NCI-H2029 (cell line): ENCODE measurements at places on chromosomes 16 and 17.

DNA sequence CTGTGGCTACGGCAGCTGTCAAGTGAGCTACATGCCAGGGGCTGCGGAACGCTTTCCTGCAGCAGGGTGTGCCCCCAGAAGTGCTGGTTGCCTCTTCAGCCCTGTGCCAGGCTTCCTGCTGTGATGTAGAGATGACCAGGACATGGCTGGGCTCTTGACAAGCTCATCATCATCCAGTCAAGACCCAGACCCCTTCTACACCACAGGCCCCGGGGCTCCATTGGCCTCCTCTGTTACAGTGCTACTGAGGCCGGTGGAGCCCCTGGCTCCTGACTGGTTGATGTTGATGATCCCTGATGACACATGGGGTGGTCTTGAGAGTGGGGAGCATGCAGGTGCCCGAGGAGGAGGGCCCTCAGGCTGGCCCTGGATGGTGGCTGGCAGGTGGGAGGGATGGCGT is 50.1 kb downstream of the B9D1 start:
- no peak for DNase-seq

DNA sequence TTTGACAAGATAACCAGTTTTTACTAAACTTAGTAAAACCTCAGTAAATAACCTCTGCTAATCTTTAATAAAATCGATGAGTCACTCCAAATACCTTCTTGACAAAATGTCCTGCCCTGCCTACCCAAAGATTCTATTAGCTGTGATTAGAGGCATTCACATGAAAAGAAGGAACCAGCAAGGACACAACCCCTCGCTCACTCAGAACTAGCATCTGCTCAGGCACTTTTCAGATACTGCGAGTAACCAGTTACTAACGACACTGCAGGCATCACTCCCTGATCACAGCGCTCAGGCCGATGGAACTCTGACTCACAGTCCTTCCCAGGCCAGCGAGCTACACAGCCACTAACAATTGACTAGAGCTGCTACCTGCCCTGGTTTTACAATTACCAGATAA is 24.3 kb downstream of the PELP1 start:
- no peak for DNase-seq

- DNase-seq, result no peak
Measured at GRCh38 chr17:18070861-18071340, 16.8 kb upstream of the DRG2 start.

DNA sequence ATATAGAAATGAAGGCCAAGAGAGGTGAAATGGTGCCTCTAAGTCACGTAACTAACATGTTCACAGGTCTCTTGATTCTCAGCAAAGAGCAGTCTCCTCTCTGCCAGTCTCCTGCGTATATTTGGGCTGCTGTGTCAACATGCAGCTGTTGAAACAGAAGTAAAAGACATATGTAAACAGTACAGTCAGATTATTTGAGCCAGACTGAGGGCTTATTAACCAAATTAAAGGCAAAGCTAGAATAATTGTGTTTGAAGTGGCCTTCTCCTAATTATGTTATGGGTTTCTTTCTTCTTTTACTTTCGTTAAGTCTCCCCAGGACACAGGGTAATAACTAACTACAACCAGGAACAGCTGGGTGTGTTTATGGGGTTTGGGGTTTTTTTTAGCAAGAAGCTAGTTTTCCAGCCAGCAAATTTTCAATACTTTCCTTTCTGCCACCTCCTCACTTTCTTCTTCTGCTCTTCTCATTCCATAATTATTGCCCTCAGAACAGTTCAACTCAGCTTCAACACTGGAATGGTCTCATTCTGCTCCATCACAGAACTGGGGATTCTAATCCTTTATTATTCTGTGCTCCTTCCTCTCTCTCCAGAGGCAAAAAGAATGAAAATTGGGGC is 18.4 kb downstream of the G6PC1 start:
- peak; percentile 67 for DNase-seq

DNA sequence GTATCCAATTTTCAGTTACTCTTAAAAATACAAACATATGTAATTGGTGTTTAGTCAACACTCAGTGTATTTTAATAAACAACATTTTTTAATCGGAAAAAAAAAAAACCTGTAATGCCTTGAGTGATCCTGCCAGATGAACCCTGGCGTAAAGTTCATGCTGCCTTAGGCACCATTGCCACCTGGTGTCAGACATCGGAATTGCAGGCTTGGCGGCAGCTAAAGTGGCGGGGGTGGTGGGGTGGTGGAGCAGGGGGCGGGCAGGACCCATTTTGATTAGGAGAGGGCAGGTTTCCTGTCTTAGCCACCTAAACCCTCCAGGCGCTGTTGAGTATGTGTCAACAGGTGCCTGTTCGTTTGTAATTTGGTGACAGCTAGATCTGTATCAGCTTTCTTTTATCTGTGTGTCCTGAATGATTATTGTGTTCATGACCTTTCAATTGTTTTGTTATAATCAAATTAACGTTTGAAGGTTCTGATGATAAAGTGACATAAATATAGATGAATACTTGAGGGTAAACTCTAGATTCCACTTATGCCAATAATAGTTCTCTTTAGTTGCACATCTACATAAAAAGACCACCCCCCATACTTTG is 588.7 kb downstream of the CDH13 start:
- DNase-seq, result no peak

- DNase-seq, result no peak
Measured at GRCh38 chr17:17120701-17121100, 78.4 kb downstream of the MPRIP start.

- peak; percentile 37 for DNase-seq
Measured at GRCh38 chr17:78172249-78173051, 4.1 kb downstream of the SYNGR2 start.

- DNase-seq, result peak; percentile 39
Measured at GRCh38 chr17:79988185-79988971, 47.3 kb downstream of the TBC1D16 start.

DNA sequence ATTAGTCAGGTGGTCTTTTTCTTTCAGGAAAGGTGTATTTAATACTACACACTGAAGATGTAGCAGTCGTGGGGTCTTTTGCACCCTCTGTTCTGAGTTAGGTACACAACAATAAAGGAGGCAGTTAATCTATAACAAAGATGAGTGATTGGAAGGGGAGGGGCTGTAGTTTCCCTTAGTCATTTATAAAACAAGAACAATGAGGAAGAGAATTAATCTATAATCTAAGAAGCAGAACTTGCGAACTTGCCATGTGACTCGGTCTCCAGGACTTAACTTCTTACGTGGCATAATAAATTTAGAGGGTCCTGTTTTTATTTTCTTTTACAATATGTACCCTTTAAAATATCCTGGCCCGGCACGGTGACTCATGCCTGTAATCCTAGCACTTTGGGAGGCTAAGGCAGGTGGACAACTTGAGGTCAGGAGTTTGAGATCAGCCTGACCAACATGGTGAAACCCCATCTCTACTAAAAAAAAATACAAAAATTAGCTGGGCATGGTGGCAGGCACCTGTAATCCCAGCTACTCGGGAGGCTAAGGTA is 8.6 kb upstream of the APPBP2 start:
- no peak for DNase-seq

GRCh38 chr16:25073854-25074253 is 37.7 kb upstream of the LCMT1 start:
- DNase-seq, result no peak

- DNase-seq, result no peak
Measured at GRCh38 chr17:19703828-19704613, 12.4 kb downstream of the SLC47A2 start.

GRCh38 chr17:38444151-38444550 is 15.9 kb downstream of the ARHGAP23 start:
- peak; percentile 64 for DNase-seq

DNA sequence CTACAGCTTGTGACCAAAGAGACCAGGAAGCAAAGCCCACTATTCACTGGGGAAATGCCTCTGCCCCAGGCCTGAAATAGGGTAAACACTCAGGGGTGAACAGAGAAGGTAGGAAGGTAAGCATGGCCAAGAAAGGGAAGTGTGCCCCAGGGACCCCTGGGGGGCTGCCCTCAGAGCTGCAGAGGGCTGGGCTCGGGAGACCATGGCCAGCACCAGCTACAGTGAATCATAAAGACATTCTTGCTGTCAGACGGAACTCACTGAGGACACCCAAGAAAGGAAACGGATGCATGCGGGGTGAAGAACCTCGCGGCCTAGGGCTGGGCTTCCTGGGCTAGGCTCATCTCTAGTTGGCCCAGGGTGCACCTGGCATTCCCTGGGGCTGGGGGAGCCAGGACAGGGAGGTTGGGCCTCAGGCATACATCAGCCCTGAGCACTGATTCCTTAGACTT is 9.6 kb downstream of the HIC1 start:
- no peak for DNase-seq

GRCh38 chr17:75036643-75037268 is 10.0 kb downstream of the ATP5PD start:
- DNase-seq, result peak; percentile 51

DNA sequence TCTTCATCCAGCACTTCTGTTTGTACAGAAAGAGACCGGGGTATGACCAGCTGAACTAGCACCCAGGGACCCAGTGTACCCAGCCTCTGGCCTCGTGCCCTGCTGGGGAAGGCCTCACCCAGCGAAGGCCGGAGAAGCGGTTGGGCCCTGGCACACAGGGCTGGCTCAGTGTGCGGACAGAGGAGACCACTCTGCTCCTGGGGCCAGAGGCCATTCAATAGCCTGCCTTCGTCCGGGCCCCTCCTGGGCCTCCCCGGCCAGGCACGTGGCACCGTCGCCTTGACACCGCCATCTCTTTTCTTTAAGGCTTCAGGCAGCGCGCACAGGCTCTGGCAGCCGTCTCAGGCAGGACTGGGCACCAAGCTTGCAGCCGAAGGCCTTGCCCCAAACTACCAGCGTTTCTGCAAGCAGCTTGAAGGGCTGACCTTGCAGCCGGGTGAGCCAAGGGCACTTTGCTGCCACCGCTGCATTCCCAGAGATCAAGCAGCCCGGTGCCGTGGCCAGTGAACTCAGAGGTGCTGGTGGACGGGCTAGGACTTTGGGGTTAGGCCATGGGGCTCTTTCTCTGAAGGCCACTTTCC is 8.0 kb downstream of the TAX1BP3 start:
- DNase-seq, result no peak

- DNase-seq, result no peak
Measured at GRCh38 chr17:64123114-64123513, 6.8 kb downstream of the ERN1 start.
